Thymus (tissue), 14 donors: ENCODE measurements at places on chromosomes 7 and 10. TPM values are rescaled to one million over a fixed set of nuclear protein-coding genes. Genes with fewer than 3 reads are reported as not detected.

DNA sequence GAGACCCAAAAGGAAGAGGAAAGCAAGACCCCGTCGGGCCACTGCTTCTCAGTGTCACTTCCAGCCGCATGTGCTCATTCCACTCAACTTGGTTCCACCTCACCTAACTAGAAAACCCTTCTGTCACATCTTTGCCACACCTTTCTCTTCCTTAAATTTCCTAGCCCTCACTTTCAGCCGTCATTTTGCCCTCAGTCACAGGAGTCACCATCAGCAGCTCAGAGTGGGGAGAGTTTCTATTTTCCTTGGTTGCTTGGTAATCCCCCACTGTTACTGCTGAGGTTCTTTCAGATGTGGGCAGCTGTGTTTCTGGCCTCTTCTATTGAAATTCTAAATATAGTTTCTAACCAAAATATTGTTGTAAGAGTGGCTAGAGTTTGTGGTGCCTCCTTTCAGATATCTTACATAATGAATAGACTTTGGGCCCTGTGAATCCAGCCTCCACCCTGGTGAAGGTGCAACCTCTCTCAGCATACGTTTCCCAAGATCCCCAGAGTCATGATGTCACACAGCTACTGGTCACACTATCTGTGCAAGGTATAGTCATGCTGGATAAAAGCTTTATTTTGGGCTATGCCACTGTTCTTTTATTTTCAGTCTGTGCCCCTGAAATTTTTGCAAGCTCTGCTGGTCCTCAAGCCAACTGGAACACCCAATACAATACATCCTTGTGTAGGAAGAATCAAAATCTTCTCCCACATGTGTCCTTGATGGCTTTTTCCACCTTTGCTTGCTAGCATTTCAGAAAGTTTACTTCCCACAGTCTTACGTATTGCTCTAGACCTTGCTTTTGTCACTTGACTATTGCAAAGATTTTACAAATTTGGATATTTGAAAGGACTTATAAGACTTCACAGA lies 9.2 kb downstream of the AGBL3 start:
- peaks cover 15% of the 10 kb centered on the region for H3K4me1 ChIP-seq
- H3K27ac ChIP-seq: peak overlapping the region; percentile 73
- DNase-seq: peak; percentile 43
- H3K36me3 ChIP-seq: no peaks in the 10 kb centered on the region
- H3K4me3 ChIP-seq: no peak overlapping the region

Gene HECW1
- total RNA-seq: 0.05 TPM

DNA sequence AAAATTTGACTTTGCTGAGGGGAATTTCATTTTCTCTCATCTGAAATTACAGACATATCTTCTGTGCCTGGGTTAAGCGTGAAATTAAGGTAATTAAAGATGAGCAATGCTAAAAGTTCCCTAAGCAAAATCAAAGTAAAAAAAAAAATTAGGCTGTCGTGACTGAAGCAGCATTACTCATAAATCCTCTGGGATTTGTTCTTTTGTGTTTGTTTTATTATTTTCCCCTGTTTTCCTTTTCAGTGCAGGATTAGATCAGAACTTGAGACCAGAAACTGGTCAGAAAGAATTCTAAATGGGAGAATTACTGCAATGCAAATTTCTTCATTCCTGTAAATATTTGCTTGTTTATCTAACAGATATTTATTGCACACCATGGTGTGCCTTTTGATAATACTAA lies 141.4 kb upstream of the BET1 start:
- H3K36me3 ChIP-seq: no peaks in the 10 kb centered on the region
- no peaks in the 10 kb centered on the region for H3K4me1 ChIP-seq
- no peak overlapping the region for H3K4me3 ChIP-seq
- no peaks in the 10 kb centered on the region for H3K27me3 ChIP-seq
- no peak overlapping the region for H3K27ac ChIP-seq
- no peak for DNase-seq

DNA sequence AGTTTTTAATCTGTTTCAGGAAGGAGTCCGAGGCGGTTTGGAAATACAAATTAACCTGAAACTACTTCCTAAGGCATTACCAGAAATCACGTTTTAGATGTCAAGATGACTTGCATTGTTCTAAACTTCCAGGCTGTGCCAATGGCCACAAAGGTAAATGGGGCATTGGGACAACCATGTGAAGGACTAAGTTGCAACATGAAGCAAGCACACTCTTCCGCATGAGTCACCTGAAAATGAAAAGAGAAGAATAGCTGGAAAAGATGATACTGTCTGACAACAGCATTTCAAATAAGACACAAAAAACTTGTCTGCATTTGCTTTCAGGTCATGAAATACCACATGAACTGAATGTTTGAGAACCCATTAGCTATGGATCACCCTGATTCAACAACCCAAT lies 262.1 kb downstream of the AHR start:
- H3K4me3 ChIP-seq: no peak overlapping the region
- no peak for DNase-seq
- no peaks in the 10 kb centered on the region for H3K27me3 ChIP-seq

DNA sequence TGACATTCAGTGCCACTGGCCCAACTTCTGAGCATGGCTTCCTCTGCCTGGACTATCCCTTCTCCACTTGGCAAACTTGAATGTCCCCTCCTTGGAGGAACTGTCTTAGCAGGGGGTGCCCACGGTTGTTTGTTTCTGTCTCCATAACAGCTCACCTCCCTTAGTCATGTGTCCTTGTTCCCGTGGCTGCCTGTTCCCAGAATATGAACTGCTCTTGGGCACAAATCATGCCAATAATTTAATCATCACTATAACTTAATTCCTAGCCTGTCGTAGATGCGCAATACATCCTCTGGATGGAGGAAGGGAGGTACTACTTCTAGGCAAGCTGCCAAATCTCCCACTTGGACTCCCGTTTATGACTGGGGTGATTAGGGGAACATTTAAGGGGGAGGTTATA lies 173.1 kb downstream of the MYOF start:
- H3K4me1 ChIP-seq: no peaks in the 10 kb centered on the region
- no peaks in the 10 kb centered on the region for H3K27me3 ChIP-seq
- H3K27ac ChIP-seq: no peak overlapping the region
- H3K36me3 ChIP-seq: no peaks in the 10 kb centered on the region
- no peak overlapping the region for H3K4me3 ChIP-seq

DNA sequence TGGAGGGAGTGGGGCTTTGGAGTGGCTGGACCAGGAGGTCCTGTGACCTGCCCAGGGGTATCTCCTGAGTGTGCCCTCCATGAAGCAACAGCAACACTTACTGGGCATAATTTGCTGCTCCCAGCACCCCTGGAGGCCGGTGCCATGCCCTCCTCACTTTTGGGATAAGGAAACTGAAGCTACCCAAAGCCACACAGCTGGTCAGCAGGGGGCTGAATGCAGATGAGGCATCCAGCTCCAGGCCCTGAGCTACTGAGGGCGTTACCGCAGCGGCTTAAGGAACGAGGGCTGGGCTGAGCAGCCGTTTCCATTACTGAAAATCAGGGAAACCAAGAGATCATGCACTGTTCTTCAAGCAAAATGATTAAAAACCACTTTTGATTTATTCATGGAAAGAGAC lies 408.9 kb downstream of the GLRX3 start:
- no peaks in the 10 kb centered on the region for H3K36me3 ChIP-seq
- H3K27me3 ChIP-seq: no peaks in the 10 kb centered on the region
- no peak overlapping the region for H3K27ac ChIP-seq
- no peak for DNase-seq
- no peak overlapping the region for H3K4me3 ChIP-seq
- H3K4me1 ChIP-seq: no peaks in the 10 kb centered on the region

- no peaks in the 10 kb centered on the region for H3K36me3 ChIP-seq
- H3K27ac ChIP-seq: no peak overlapping the region
- no peak for DNase-seq
- peaks cover 18% of the 10 kb centered on the region for H3K4me1 ChIP-seq
Measured at GRCh38 chr10:102059987-102060386, 4.0 kb upstream of the ARMH3 start.

DNA sequence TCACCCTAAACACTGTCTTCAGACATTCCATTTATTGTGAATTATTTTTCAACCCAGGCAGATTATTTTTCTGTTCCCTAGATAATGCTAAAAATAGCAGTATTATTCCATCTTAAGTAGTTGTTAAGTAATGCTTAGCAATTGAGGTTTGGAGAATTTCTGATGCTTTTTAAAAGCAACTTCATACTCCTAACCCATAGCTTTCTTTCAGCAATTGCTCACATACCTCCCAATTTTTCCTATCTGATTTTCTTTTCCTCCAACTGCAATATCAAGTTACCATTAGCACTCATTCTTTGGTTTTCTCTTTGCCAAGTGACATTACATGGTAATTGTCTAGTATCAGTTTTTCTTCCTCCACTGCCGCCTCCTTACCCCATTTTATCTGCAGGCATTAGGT lies 104.7 kb downstream of the GPR85 start:
- no peak overlapping the region for H3K27ac ChIP-seq
- H3K4me3 ChIP-seq: no peak overlapping the region

DNA sequence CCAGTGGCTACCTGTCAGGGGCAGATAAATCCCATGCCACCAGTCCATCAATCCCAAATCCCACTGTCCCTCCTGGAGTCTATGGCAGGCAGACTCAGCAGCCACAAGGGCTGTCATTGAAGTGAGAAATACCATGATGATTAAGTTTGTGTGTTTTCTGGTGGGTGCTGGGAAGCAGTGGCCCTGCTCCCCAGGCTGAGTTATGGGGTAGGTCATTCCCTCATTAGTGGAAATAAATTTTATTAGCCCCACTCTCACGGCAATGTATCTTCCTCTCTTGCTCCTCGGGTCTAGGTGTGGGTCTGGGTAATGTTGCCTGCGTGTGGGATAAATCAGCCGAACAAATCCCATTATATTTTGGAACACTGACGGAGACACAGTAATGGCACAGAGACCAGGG lies 76.8 kb downstream of the PLXNA4 start:
- H3K36me3 ChIP-seq: no peaks in the 10 kb centered on the region
- no peak overlapping the region for H3K4me3 ChIP-seq
- DNase-seq: no peak
- H3K27me3 ChIP-seq: no peaks in the 10 kb centered on the region
- H3K4me1 ChIP-seq: no peaks in the 10 kb centered on the region
- H3K27ac ChIP-seq: no peak overlapping the region

DNA sequence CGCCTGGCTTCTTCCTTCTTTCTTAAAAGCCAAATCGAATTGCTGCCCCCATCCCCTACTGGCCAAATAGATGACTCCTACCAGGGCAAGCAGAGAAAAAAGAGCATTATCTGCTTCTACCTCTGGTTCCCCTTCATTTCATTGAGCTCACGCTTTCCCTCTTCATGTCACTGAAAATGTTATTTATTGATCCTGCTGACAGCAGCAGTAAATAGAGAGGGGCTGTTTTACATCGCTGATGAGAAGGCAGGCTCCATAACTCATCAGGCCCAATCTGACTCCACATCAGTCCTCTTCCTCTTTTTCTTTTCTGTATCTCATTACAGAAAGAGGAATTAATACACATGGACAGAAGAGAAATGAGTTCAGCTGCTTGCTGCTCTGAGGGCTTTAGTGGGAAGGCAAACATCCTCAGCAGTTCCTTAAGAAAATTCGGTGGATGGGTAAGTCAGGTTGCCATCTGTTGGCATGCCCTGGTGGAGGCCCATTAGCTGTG lies 904.1 kb downstream of the KCNMA1 start:
- H3K36me3 ChIP-seq: no peaks in the 10 kb centered on the region
- no peak overlapping the region for H3K27ac ChIP-seq
- H3K4me3 ChIP-seq: no peak overlapping the region
- no peaks in the 10 kb centered on the region for H3K4me1 ChIP-seq
- H3K27me3 ChIP-seq: no peaks in the 10 kb centered on the region

- H3K27ac ChIP-seq: no peak overlapping the region
- H3K36me3 ChIP-seq: no peaks in the 10 kb centered on the region
- no peaks in the 10 kb centered on the region for H3K27me3 ChIP-seq
- no peaks in the 10 kb centered on the region for H3K4me1 ChIP-seq
Measured at GRCh38 chr10:120580918-120581895, 124.2 kb downstream of the PLPP4 start.

GRCh38 chr10:32210306-32211045 lies 136.5 kb downstream of the EPC1 start:
- H3K27ac ChIP-seq: no peak overlapping the region
- no peak overlapping the region for H3K4me3 ChIP-seq
- H3K27me3 ChIP-seq: no peaks in the 10 kb centered on the region
- no peak for DNase-seq
- H3K4me1 ChIP-seq: no peaks in the 10 kb centered on the region

Gene OR9A2
- total RNA-seq: not detected

DNA sequence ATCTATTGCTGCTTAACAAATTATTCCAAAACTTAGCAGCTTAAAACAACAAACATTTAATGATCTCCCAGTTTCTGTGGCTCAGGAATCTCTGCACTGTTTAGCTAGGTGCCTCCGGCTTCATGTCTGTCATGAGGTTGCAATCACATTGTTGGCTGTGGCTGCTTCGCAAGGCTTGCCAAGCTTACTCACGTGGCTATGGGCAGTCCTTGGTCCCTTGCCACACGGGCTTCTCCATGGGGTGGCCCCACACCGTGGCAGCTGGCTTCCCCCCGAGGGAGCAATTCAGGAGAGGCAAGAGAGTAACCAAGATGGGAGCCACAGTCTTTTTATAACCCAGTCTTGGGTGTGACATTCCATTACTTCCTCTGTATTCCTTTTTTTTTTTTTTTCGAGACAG lies 67.4 kb downstream of the NEURL1 start:
- H3K4me3 ChIP-seq: no peak overlapping the region
- no peak overlapping the region for H3K27ac ChIP-seq
- no peaks in the 10 kb centered on the region for H3K36me3 ChIP-seq
- H3K4me1 ChIP-seq: peaks cover 7% of the 10 kb centered on the region

Gene SLK
- total RNA-seq: 33.5 TPM

DNA sequence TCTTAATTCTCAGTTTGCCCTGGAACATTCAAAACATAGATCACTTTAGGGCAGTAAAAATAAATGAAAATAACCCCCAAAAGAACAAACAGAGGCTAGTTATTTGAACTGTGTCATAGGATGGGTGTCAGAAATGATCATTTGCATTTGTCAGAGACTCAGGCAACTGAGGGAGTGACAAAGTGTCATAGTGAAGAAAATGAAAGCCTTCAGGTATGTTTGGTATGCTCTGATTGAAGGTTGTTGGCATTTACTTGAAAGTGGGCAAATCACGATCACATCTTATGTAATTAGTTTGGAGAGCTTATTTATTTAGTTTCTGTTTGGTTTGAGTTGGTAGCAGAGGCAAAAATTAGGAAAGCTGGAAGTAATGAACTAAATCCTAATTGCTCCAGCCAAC lies 880.9 kb downstream of the ANKRD7 start:
- H3K4me3 ChIP-seq: no peak overlapping the region
- H3K36me3 ChIP-seq: no peaks in the 10 kb centered on the region
- H3K4me1 ChIP-seq: no peaks in the 10 kb centered on the region
- no peak for DNase-seq

Gene CLDN3
- 6.0 TPM for total RNA-seq

Gene GIMAP7
- 48.1 TPM for total RNA-seq

GRCh38 chr7:30815951-30816644 lies 44.9 kb downstream of the MINDY4 start:
- H3K4me3 ChIP-seq: no peak overlapping the region
- H3K36me3 ChIP-seq: no peaks in the 10 kb centered on the region
- no peaks in the 10 kb centered on the region for H3K27me3 ChIP-seq
- DNase-seq: no peak
- no peaks in the 10 kb centered on the region for H3K4me1 ChIP-seq

GRCh38 chr10:52335665-52336064 lies 21.6 kb downstream of the DKK1 start:
- no peak overlapping the region for H3K27ac ChIP-seq
- DNase-seq: no peak
- H3K36me3 ChIP-seq: no peaks in the 10 kb centered on the region

GRCh38 chr10:61140765-61141392 lies 196.9 kb upstream of the RHOBTB1 start:
- H3K4me3 ChIP-seq: no peak overlapping the region
- no peaks in the 10 kb centered on the region for H3K27me3 ChIP-seq
- H3K36me3 ChIP-seq: no peaks in the 10 kb centered on the region
- H3K27ac ChIP-seq: no peak overlapping the region
- DNase-seq: peak; percentile 19

- H3K36me3 ChIP-seq: no peaks in the 10 kb centered on the region
- no peak overlapping the region for H3K27ac ChIP-seq
- H3K4me1 ChIP-seq: no peaks in the 10 kb centered on the region
- DNase-seq: peak; percentile 19
Measured at GRCh38 chr7:129343099-129343700, 91.0 kb upstream of the STRIP2 start.
